ENCODE measurements at places on chromosomes 3 and 15. TPM values are rescaled to one million over a fixed set of nuclear protein-coding genes. Genes with fewer than 3 reads are reported as not detected.

CDHR4 gene
- not detected for total RNA-seq

GOLGA6L7 gene
- total RNA-seq = not detected

BFSP2 gene
- total RNA-seq = not detected

FAM81A gene
- 1.6 TPM for total RNA-seq

GOLGA8R gene
- not detected for total RNA-seq

CKMT1A gene
- 2.2 TPM for total RNA-seq

MORF4L1 gene
- total RNA-seq = 334 TPM

RSL24D1 gene
- 146 TPM for total RNA-seq

IL17RC gene
- total RNA-seq = 9.5 TPM

Data from Daoy (cell line).